ENCODE measurements at places on chromosomes 16 and 17. TPM values are rescaled to one million over a fixed set of nuclear protein-coding genes. Genes with fewer than 3 reads are reported as not detected.

Gene CCDC200
- not detected for total RNA-seq

DNA sequence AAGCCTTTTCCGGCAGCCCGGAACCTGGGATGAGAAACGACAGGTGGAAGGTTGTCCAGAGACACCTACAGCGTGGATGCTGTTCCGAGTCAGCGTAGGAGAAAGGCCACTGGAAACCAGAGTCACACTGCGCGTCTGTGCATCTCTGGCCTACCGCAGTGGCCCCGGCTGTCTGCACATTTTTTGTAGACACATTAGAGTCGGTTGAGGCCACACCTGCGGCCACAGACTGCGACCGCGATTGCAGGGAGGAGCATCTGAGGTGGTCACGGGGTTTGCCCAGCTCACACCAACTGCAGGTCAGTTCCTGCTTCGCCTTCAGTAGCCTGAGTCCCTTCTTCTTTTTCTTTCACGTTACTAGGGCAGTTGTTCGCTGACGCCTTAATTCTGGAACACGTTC lies 52.4 kb downstream of the WDR45B start:
- no peak for DNase-seq

DNA sequence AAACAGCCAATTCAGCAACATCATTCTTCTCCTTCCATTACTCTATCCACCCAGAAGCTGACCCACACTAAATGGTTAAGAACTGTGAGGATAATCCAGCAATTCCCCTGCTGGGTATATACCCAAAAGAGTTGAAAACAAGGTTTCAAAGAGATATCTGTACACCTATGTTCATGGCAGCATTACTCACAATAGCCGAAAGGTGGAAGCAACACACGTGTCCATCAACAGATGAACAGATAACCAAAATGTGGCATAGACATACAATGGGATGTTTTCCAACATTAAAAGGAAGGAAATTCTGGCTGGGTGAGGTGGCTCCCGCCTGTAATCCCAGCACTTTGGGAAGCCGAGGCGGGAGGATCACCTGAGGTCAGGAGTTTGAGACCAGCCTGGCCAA lies 19.9 kb downstream of the MIS12 start:
- DNase-seq: no peak

Gene NXN
- total RNA-seq: 12.3 TPM

DNA sequence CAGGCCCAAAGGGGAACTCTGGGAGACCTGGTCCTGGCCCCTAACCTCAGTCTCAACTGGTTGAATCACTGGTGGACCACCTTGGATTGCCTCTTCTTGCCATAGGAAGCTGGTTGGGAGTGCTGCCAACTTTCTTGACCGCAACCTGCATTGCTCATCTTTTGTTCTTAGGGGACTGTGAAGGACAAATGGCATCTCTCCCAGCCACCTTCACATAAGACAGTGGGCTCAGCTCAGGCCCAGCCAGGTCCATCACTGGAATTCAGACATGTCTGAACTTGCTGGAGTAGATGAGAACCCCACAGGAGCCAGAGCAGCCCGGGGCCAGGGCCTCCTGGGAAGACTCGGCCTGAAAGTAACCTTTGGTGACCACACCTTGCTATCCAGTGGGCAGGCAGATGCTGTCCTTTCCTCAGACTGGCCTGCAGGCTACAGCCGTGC lies 18.8 kb downstream of the ADORA2B start:
- DNase-seq: no peak

GRCh38 chr17:40582328-40582901 lies 17.1 kb upstream of the CCR7 start:
- no peak for DNase-seq

DNA sequence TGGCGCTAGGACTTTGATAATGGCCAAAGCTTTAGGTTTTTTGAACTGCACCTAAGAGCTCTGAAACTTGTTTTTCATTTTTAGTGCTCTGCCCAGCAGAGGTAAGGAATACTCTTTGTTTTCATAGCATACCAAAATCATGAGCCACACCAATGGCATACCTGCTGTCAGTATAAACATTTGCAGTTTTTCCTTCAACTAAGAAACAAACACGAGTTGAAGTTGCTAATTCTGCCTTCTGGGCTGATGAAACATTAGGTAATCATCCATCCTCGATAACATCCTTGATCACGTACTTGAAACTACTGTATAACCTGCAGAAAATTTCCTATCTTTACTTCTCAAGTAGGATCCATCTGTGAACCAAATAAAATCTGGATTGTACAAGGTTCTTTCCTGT lies 20.6 kb upstream of the B4GALNT2 start:
- no peak for DNase-seq

- DNase-seq: no peak
Observed at GRCh38 chr16:85884808-85885463, 14.0 kb upstream of the IRF8 start.

DNA sequence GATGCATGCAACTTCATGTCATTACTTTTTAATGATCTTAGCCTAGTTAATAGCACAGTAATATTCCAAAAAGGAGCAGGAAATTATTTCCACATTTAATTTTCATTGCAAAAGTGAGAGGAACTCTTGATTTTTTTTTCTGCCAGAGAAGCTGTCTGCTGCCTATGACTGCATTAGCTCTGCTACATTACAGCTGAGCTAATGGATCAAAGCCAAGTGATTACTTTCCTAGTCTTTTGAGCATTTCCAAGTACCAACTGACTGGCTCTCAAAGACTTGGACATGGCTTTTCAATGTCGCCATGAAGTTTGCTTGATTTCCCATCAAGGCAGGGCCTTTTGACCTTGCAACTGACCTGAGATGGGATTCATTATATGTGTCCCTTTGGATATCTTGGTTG lies 356.6 kb upstream of the XYLT1 start:
- DNase-seq: no peak

Gene CACNG1
- not detected for total RNA-seq

Gene ADORA2B
- 10.6 TPM for total RNA-seq

DNA sequence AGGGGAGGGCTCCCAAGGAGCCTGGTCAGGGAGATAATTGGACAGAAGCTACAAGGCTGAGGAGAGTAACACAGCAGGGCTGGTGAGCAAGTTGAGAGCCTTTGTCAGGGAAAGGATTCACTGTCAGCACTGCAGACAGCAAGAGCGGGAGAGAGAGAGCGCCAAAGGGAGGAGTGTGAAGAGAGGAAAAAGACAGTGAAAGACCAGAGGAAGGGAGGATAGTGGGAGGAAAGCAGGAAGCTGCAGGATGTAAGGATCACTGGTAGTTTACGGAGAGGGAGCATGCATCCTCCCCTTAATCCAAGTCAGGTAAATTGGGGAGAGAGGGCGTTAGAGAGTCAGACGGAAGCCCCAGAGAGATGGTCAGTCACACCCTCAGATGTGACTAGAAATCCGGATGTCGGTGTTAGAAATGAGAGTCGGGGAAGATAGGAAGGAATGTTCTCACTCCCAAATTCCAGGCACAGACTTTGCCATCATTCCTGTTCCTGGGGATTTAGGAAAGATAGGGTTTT lies 13.8 kb upstream of the SPOP start:
- DNase-seq: no peak

DNA sequence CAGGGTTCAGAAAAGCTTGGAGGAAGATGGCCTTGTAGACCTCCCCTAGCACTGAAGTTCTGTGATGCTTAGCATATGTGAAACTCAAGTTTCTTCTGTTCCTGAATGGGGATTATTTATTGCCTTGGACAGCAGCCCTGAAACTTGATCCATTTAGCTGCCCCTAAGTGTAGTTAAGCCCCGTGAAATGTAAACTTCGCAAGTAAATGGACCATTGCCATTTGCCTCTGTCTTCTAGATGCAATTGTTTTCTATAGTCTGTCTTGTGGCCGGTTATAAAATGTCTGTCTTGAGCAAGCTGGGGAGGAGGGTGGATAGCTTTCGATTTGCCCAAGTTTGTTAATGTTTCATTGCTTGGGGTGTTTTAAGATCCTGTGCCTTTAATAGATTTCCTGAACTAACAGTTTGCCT lies 261.8 kb downstream of the CDH13 start:
- no peak for DNase-seq

GRCh38 chr16:70576431-70577255 lies 53.0 kb downstream of the SF3B3 start:
- peak; percentile 7 for DNase-seq

DNA sequence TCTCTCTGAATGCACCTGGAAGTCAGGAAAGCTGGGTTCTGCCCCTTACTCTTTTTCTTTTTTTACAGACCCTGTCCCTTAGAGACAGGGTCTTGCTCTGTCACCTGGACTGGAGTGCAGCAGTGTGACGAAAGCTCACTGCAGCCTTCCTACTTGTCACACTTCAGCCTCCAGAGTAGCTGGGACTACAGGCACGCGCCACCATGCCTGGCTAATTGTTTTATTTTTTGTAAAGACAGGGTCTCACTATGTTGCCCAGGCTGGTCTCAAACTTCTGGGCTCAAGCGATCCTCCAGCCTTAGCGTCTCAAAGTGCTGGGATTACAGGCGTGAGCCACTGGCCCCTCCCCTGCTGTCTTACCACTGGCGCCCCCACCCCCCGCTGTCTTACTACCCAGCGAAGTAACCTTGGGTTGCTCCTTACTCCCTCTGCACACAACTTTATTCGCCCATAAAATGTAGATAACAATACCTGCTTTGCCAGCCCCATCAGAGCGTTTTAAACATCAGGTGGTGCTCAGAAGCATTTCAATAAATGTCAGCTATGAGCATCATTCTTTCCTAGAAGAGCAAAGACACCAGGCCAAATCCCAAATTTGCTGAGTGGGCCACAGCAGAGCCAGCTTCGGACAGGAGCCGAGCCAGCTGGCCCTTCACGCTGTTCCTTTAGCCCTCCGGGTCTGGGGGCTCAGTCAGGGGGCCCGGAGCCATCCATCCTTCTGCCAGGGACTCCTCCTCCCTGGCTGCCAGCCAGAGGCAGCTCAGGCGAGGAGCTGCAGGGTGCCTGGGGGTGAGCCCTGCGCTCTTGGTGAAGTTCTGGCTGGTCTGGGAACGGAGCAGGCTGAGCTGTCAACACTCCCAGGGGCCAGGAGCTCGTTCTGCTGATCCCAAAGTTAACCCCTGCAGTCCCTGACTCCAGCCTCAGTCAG lies 24.4 kb downstream of the SRL start:
- no peak for DNase-seq

Gene ELMO3
- 1.5 TPM for total RNA-seq

DNA sequence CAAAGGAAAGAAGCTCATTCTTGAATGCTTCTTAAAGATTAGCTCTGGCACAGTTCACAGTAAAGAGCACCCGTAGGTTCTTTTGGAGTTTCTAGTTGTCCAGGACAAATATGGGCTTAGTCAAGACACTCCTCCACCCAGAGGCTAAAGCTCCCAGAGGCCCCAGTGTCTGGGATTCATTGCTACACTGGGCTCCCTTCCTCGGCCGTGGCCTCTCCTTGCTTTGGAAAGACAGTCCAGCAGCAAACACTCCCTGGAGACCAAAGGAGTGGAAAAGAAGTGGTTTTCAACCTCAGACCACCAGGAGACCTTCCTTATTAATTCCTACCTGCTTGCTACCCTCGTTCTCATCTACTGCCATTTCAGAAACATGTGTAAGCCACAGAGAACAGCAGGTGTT lies 17.1 kb downstream of the PHB1 start:
- no peak for DNase-seq

DNA sequence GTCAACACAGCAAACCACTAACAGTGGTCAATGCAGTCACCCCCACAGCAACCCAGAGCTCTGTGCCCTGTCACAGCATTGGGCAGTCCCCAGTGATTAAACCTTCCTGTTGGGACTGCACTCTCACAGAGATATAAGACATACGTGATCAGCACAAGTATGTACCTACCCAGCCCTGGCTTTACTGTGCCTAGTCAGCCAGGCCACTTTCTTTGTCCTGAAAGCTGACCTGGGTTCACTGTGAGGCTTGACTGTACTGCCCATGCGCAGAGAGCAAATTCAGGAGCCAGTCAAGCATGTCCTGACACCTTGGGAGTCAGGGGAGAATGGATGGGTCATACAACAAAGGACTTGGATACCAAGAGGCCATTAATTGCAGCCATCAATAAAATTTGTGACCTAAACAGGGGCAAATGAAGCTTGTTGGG lies 10.9 kb upstream of the TMEM170A start:
- no peak for DNase-seq

Gene ZNF205
- total RNA-seq: 12.0 TPM

Gene XYLT1
- total RNA-seq: 27.1 TPM

- DNase-seq: no peak
Observed at GRCh38 chr16:56102183-56102686, 89.1 kb upstream of the GNAO1 start.

Gene CACNG3
- not detected for total RNA-seq

- no peak for DNase-seq
Observed at GRCh38 chr17:53719229-53719628, 103.5 kb upstream of the KIF2B start.

GRCh38 chr17:9239246-9239792 lies 218.0 kb downstream of the NTN1 start:
- no peak for DNase-seq

Gene ZP2
- not detected for total RNA-seq

GRCh38 chr17:19370493-19370960 lies 7.8 kb upstream of the MAPK7 start:
- no peak for DNase-seq

DNA sequence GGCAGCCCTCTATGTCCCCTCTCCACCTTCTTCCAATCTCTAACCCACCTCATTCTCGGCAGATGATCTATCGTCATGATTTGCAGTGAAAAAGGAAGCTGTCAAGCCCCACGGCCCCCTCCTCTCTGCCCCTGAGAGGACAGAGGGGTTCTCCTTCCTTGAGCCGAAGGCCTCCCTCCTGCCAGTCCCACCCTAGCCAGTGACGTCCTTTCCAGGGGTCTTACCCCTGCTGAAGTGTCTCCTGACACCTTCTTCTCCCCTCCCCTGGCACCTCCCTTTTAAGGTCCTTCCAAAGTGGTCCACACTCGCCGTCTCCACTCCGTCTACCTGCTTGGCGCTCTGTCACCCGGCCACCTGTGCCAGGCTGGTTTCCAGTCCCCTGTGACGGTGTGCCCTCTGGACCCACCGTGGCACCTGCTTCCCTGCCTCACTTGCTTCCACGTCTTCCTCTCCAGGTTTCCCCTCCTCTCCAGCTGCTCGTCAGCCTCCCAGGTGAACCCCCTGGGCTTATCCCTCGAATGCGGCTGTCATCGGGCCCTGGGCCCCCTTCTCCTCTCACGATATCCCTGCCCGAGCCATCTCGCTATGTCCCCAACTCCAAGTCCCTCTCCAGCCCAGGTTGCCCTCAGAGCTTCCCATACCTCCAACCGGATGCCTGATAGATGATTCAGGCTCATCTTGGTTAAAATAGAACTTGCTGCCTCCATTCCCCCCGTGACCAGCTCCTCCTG lies 5.7 kb downstream of the CCDC102A start:
- no peak for DNase-seq

- no peak for DNase-seq
Observed at GRCh38 chr17:61410141-61411010, 10.7 kb downstream of the TBX2 start.

GRCh38 chr16:88651276-88651988 lies 579 bp upstream of the CYBA start:
- peak; percentile 50 for DNase-seq
